ENCODE measurements at places on chromosomes 11 and 22.

GRCh38 chr22:46454504-46455269 is 82.7 kb downstream of the CELSR1 start:
- DNase-seq: no peak

- DNase-seq: no peak
Measured at GRCh38 chr11:94897330-94897768, 76.0 kb downstream of the CWC15 start.

GRCh38 chr11:17405232-17406005 is 17.0 kb upstream of the KCNJ11 start:
- peak; percentile 44 for DNase-seq

DNA sequence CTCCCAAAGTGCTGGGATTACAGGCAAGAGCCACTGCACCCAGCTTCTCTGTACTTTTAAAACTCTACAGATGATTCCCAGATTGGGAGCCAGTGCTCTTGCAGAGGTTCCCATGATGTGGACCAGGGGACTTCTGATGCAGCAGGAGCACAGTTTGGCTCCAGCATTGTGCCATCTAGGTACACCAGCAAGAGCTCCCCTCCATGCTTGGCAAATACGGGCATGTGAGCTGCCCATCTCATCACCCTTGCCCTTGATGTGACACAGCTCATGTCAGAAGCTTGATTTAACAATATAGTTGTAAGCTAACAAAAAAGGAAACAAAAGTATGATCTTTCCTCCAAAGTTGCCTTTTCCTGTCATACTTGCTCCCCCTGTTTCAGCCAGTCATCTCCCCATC is 28.7 kb downstream of the SNU13 start:
- DNase-seq: no peak

DNA sequence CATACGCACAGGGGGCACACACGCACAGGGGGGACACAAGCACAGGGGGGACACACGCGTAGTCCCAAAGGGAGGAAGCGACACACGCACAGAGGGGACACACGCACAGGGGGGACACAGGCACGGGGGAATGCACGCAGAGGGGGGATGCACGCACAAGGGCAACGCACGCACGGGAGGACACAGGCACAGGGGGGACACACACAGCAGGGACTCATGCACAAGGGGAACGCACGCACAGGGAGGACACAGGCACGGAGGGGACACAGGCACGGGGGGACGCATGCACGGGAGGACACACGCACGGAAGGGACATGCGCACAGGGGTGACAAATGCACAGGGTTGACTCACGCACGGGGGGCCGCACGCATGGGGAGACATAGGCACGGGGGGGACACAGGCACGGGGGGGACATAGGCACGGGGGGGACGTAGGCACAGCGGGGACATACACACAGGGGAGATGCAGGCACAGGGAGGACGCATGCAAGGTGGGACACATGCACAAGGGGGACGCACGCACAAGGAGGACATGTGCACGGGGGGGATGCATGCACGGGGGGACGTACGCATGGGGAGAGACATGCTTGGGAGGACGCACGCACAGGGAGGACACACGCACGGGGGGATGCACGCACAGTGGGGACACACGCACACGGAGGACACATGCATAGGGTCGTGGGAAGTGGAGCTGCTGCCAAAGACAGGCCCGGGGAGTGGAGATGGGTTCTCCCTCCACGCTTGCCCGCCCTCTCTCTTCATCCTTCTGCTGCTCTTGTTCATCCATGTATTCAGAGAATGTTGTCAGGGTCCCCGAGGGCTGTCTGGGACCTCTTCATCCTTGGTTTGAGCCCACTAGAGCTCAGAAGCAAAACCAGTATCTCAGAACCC is 41.2 kb downstream of the WNT11 start:
- DNase-seq: no peak

DNA sequence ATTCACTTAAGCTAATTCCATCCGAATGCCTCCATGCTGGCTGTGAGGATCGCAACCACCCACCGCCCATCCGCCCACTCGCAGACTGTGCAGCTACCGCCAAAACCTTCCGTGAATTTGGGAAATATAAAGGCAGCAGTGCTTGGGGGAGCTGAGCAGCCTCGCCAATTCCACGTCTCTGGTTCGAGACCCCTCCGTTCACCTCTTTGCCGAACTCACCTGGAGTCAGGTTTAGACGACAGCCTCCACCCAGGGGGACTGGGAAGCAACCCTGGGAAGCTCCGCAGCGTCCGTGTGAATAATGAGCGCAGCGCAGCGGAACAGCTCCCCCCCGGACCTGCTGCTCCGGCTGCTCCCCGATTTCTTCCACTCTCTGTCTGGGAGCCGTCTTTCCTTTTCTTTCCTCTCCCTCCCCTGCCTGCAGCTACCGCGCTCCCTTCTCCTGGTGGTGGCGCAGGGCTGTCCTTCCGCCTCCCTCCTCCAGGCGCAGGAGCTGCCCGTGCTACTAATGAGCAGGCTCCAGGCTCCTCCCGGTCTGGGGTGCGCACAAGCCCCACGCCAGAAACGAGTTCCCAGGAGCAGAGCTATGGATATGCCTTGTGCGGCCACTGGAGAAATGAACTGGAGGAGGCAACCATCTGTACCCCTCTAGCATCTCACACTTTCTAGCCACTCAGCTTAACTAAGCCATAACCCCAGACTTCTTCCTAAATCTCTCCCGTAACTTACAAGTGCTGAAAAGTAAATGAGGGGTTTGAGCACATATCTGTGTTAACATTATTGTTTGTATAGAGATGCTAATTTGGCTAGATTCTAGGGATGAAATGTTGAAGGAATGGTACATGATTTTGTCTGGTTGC is 107.3 kb downstream of the XKR3 start:
- no peak for DNase-seq

- DNase-seq: no peak
Measured at GRCh38 chr11:62153087-62153395, 29.2 kb downstream of the INCENP start.

GRCh38 chr22:44455151-44455962 is 42.7 kb downstream of the RTL6 start:
- DNase-seq: no peak

GRCh38 chr11:76773921-76774361 is 9.2 kb upstream of the TSKU start:
- DNase-seq: no peak

GRCh38 chr11:73445980-73446379 is 69.8 kb downstream of the RELT start:
- no peak for DNase-seq

DNA sequence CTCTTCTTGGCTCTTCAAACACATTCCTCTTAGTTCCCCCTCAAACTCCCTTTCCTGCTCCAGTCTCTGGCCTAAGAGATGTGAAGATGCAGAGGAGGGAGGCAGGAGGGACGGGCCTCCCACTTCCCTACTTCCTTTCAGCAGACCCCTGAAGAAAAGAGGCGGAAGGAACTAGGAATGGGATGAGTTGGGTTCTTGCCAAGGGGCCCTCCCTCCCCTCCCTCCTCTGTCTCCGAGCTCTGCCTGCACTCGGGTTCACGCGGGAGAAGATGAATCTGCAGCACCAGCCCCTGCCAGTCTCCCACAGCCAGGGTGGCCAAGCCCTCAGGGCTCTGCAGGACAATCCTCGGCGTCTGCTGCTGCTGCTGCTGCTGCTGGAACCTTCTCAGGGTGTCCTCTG is 24.3 kb upstream of the PKNOX2 start:
- DNase-seq: no peak

GRCh38 chr22:36790648-36791047 is 14.7 kb upstream of the IFT27 start:
- no peak for DNase-seq

DNA sequence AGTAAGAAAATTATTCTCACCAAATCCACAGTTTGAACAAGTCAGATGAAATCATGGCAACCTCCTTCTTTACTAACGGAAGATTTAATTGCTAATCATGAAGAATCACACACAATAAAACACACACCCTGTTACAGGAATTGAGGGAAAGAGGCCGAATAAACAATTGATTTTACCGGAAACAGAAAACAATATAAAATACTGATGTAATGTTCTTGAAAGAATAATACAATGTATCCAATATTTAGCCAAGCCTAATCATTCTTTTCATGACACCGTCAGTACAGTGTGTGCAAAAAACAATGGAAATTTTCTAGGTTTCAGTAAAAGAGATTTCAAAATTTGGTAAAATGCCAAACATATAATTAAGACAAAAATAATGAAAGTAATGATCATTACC is 23.4 kb downstream of the ASRGL1 start:
- DNase-seq: no peak

- no peak for DNase-seq
Measured at GRCh38 chr11:115159207-115159606, 345.0 kb downstream of the CADM1 start.

GRCh38 chr11:75174781-75175370 is 24.0 kb downstream of the SLCO2B1 start:
- DNase-seq: no peak

DNA sequence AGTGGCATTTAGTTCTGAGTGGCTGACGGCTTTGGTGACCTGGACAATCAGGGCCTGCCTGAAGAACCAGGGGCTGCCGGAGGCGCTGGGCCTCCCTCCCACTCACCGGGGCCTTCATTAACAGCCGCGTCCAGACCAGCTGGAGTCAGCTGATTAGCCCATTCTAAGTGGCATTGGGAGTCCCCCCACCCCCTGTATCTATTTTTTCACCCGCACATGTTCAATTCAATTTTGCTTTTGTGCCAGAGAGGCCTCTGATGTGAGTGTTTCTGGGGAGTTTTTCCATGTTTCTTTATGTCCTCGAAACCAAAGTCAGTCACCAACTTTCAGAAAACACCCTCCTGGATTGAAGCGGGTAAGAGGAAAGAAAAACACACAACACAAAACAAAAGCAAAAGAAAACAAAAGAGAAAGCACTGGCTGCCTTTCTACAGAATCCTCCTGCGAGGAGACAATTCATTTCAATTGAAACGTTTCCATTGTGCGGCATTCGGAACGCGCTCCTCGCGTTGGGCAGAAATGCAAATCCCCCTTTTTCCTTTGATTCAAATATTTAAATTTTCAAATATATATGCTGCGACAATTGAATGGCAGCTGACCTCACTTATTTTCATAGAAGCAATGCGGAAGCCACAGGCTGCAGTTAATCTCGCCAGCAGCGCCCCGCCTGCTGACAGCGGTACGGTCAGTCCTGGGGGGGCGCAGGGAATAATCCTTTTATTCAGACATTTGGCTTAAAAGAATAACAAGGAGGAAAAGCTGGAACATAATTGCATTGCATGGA is 17.7 kb downstream of the CDKN1C start:
- no peak for DNase-seq
